ENCODE measurements at places on chromosomes 13 and 19.

DNA sequence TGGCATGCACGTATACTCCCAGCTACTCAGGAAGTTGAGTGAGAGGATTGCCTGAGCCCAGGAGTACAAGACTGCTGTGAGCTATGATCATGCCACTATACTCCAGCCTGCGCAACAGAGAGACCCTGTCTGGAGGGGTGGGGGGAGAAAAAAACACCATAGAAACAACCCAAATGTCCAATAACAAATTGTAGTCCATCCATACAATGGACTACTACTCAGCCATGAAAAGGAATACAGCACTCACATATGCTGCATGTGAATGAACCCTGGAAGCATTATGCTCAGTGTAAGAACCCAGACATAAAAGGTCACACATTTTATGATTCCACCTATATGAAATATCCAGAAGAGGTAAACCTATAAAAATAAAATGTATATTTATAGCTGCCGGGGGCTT, 42.3 kb downstream of the CD320 start:
- no peak for DNase-seq
- H3K36me3 ChIP-seq: peaks cover 15% of the 10 kb centered on the region
- no peaks in the 10 kb centered on the region for H3K27me3 ChIP-seq
- peaks cover 12% of the 10 kb centered on the region for H3K4me1 ChIP-seq
- H3K4me3 ChIP-seq: no peak overlapping the region

- DNase-seq: no peak
- H3K27ac ChIP-seq: no peak overlapping the region
- no peak overlapping the region for H3K4me3 ChIP-seq
- H3K27me3 ChIP-seq: no peaks in the 10 kb centered on the region
- H3K36me3 ChIP-seq: peaks cover 55% of the 10 kb centered on the region
Measured at GRCh38 chr19:49559928-49560327, 20.4 kb downstream of the NOSIP start.

DNA sequence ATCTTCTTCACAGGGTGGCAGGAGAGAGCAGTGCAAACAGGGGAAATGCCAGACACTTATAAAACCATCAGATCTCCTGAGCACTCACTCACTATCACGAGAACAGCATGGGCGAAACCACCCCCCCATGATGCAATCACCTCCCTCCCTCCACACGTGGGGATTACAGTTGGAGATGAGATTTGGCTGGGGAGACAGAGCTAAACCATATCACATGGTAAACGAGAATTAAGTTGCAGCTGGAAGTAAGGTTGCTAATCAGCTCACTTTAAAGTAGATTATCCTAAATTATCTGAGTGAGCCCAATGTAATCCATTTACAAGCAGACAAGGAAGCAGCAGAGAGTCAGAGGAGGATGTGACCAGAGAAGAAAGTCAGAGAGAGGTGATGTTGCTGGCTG, 102.2 kb upstream of the IPO5 start:
- H3K27ac ChIP-seq: no peak overlapping the region
- DNase-seq: no peak
- no peaks in the 10 kb centered on the region for H3K4me1 ChIP-seq
- no peaks in the 10 kb centered on the region for H3K27me3 ChIP-seq
- H3K36me3 ChIP-seq: no peaks in the 10 kb centered on the region

DNA sequence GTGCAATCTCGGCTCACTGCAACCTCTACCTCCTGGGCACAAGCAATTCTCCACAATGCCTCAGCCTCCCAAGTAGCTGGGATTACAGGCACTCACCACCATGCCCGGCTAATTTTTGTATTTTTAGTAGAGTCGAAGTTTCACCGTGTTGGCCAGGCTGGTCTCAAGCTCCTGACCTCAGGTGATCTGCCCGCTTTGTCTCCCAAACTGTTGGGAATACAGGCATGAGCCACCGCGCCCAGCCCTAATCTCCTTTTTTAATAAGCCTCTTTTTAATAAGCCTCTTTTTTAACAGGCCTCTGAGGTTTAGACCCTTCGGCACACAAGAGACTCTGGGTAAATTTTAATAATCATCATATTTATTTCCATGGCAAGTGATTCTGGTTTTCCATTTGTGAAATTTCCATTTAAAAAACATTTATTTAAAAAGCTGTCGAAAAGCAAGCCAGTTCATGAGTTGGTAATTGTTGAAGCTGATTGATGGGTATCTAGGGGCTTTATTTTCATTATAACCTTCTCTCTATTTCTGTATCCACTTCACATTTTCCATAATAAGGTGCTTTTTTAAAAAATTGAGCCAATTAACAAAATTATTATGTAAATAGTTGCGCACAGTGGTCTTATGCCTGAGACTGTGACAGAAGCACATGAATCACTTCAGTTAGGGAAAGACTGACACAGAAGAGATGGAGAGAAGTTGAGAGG, 11.8 kb downstream of the POU2F2 start:
- no peaks in the 10 kb centered on the region for H3K27me3 ChIP-seq
- H3K4me3 ChIP-seq: no peak overlapping the region
- no peaks in the 10 kb centered on the region for H3K36me3 ChIP-seq
- H3K4me1 ChIP-seq: no peaks in the 10 kb centered on the region
- DNase-seq: no peak

DNA sequence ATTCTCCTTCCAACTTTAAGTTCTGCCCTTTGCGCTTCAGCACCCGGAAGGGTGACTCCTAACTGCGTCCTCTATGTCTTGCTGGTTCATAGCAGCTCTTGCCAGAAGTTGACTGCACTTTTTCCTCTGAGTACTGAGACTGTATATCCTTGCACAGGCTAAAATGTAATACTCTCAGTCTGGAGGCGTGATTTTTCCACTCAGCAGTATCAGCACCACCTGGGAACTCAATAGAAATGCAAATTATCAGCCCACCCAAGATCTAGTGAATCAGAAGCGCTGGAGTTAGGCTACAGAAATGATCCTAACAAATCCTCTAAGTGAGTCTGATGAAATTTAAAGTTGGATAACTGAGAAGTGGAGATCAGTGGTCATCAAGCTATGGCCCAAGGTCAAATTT, 1611.9 kb upstream of the SLC10A2 start:
- no peak overlapping the region for H3K4me3 ChIP-seq
- H3K27ac ChIP-seq: no peak overlapping the region
- no peaks in the 10 kb centered on the region for H3K27me3 ChIP-seq

DNA sequence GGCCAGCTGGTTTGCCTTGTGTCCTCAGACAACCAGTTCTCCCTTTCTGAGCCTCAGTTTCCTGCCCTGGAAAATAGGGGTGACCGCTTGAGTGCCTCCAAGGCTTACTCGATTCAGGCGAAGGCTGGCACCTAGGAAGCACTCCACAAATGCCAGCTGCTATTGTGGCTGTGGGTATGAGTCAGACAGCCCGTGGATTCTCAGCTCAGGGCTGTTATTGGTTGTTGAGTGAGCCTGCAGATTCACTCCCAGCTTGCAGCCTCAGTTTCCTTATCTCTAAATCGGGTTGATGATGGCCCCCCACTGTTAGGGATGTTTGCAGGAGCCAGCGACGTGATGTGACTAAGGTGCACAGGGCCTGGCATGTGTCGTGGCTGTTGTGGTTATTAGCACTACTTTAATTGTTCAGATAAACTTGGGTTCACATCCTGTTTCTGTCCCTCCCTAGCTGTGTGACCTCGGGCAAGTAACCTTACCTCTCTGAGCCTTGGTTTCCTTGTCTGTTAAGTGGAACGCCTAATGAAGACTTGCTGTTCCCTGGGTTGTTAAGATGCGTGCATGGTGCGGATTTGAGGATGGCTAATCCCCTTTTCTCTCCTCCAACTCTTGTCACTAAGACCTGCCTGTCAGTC, 2.4 kb downstream of the MARK4 start:
- no peak overlapping the region for H3K4me3 ChIP-seq
- no peaks in the 10 kb centered on the region for H3K27me3 ChIP-seq
- peaks cover 31% of the 10 kb centered on the region for H3K4me1 ChIP-seq
- DNase-seq: no peak
- H3K36me3 ChIP-seq: no peaks in the 10 kb centered on the region
- no peak overlapping the region for H3K27ac ChIP-seq

GRCh38 chr13:100208626-100209025, 119.7 kb downstream of the PCCA start:
- no peak for DNase-seq
- H3K4me3 ChIP-seq: no peak overlapping the region
- no peaks in the 10 kb centered on the region for H3K27me3 ChIP-seq

GRCh38 chr19:50349277-50350057, 16.0 kb downstream of the NAPSA start:
- H3K4me1 ChIP-seq: no peaks in the 10 kb centered on the region
- no peaks in the 10 kb centered on the region for H3K27me3 ChIP-seq
- no peaks in the 10 kb centered on the region for H3K36me3 ChIP-seq
- no peak overlapping the region for H3K27ac ChIP-seq
- no peak overlapping the region for H3K4me3 ChIP-seq

DNA sequence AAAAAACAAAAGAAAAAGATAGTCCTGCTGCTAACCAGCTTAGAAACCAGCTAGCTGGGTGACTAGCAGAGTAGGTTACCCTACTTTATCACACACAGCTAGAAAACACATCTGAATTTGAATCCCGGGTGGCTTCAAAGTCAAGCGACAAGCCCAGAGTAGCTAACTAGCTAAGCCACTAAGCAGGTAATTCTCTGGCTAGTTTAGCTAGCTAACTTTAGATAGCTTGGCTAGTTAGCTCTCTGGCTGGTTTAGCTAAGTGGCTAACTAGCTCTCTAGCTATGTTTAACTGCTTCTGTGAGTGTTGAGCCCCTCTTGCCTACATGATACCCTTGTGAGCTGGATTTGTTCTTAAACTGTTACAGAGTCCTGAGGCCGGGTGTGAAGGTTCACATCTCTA, 12.4 kb downstream of the MYH14 start:
- H3K27me3 ChIP-seq: no peaks in the 10 kb centered on the region
- H3K4me1 ChIP-seq: peaks cover 21% of the 10 kb centered on the region
- H3K4me3 ChIP-seq: no peak overlapping the region
- H3K36me3 ChIP-seq: peaks cover 25% of the 10 kb centered on the region
- DNase-seq: no peak

GRCh38 chr19:31073485-31074198, 275.6 kb downstream of the TSHZ3 start:
- peaks cover 2% of the 10 kb centered on the region for H3K27me3 ChIP-seq
- H3K36me3 ChIP-seq: no peaks in the 10 kb centered on the region
- no peak overlapping the region for H3K4me3 ChIP-seq
- no peaks in the 10 kb centered on the region for H3K4me1 ChIP-seq
- no peak for DNase-seq

DNA sequence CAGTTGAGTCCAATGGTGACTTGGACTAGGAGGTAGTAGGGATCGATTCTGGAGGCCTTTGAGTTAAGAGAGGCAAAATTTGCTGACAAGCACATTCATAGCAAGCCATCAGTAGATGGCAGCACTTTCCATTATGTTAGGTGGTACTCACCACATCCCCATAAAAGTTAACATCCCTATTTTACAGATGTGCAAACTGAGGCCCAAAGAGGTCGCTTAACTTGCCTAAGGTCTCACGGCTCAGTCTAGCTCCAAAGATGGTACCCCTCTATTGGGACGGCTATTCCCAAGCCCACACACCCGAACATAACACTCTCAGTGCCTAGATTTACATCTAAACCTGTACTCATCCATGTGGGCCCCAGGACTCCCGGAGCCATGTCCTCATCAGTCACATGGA, 21.5 kb upstream of the FOSB start:
- no peaks in the 10 kb centered on the region for H3K27me3 ChIP-seq
- no peak overlapping the region for H3K27ac ChIP-seq
- H3K4me3 ChIP-seq: no peak overlapping the region
- H3K36me3 ChIP-seq: no peaks in the 10 kb centered on the region
- H3K4me1 ChIP-seq: peaks cover 46% of the 10 kb centered on the region

DNA sequence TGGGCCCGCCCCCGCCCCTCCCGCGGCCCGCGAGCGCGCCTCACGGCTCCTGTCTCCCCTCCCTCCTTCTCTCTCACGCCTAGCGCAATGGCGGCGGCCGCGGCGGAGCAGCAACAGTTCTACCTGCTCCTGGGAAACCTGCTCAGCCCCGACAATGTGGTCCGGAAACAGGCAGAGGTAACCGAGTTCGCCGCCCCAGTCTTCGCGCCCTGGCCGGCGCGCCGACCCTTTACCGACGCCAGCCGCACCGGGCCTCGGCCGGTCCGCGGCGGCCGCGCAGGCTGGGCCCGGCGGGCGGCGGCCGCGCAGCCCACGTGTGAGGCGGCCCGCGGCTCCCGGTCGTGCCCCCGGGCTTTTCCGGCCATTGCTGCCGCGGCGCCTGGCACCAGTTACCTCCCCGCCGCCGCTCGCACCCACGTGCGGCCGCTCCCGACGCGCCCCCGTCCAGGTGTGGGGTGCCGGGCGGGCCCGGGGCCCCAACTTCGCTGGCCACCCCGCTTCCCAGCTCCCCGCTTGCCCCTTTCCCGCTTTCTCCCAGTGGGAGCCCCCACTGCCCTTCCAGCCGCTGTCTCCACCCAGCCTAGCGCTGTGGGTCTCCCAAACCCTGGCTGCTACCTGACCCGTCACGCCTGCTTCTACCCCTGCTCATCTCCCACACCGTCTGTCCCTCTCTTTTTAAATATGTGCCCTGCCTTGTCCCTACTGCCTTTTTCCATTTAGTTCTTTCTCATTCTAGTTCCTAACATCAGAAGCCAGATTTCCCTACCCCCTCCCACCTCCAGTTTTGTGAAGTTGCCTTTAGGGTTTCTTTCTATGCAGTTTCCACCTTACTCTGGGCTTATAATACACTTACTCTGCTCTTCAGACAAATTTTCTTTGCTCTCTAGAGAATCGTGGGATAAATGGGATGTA, 23.4 kb downstream of the IPO5 start:
- H3K27me3 ChIP-seq: no peaks in the 10 kb centered on the region
- H3K36me3 ChIP-seq: no peaks in the 10 kb centered on the region
- H3K27ac ChIP-seq: peak overlapping the region; percentile 98
- DNase-seq: no peak

- DNase-seq: no peak
- H3K4me1 ChIP-seq: peaks cover 16% of the 10 kb centered on the region
- H3K36me3 ChIP-seq: no peaks in the 10 kb centered on the region
Measured at GRCh38 chr13:94333131-94333820, 146.2 kb downstream of the DCT start.

GRCh38 chr19:53102756-53103233, 427 bp downstream of the ZNF160 start:
- no peaks in the 10 kb centered on the region for H3K27me3 ChIP-seq
- peaks cover 19% of the 10 kb centered on the region for H3K36me3 ChIP-seq
- H3K4me3 ChIP-seq: peak overlapping the region; percentile 86
- DNase-seq: peak; percentile 29
- peak overlapping the region; percentile 87 for H3K27ac ChIP-seq

GRCh38 chr19:56718231-56718630, 46.7 kb upstream of the ZNF835 start:
- H3K36me3 ChIP-seq: no peaks in the 10 kb centered on the region
- H3K27ac ChIP-seq: no peak overlapping the region
- H3K27me3 ChIP-seq: no peaks in the 10 kb centered on the region
- no peak overlapping the region for H3K4me3 ChIP-seq

GRCh38 chr19:39419003-39419402, 6.5 kb downstream of the PLEKHG2 start:
- no peak overlapping the region for H3K4me3 ChIP-seq
- H3K4me1 ChIP-seq: peaks cover 16% of the 10 kb centered on the region
- no peaks in the 10 kb centered on the region for H3K27me3 ChIP-seq
- H3K36me3 ChIP-seq: peaks cover 70% of the 10 kb centered on the region
- DNase-seq: no peak
